ENCODE measurements at places on chromosomes 12 and 14.

DNA sequence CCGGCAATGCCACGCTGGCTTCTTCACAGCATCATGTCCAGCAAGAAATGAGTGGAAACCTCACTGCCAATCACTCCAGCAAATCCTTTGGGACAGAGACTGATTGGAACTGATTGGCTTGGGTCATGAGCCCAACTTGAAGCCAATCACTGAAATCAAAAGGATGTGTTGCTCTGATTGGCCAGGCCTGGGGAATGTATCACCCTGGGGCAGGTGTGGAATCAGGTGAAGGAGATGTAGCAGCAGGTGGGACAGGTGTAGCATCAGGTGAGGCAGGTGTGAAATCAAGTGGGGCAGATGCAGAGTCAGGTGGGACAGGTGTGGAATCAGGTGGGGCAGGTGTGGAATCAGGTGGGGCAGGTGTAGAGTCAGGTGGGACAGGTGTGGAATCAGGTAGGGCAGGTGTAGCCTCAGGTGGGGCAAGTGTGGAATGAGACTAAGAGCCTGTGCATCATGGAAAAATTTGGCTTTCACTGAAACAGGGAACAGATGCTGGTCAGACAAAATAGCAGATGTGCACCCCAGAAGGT, 206.4 kb downstream of the SLC15A4 start:
- no peak for DNase-seq

GRCh38 chr14:51168215-51168613, 71.8 kb upstream of the TMX1 start:
- DNase-seq = no peak

- no peak for DNase-seq
Measured at GRCh38 chr12:67721248-67721647, 72.7 kb downstream of the DYRK2 start.

- DNase-seq = no peak
Measured at GRCh38 chr12:31406345-31406744, 80.4 kb upstream of the SINHCAF start.

DNA sequence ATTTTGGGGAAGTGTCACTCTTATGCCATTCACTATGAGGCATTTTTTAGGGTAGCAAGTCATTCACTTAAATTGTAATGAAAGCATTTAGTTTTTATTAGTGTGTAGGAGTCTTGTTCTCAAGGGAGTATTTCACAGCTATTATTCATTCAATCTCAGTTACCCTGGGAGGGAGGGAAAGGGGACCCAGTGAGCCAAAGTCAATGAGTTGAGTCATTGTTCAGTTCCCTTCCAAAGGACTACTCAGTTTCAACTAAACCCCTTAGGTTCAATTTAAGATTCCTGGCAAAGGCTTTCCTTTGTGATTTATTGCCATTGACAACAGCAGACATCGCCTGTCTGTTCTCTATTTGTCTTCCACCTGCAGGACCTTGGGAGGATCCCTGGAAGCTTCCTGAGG, 29.3 kb upstream of the RASSF8 start:
- no peak for DNase-seq

- no peak for DNase-seq
Measured at GRCh38 chr14:105733081-105734065, 207.0 kb downstream of the TMEM121 start.

- no peak for DNase-seq
Measured at GRCh38 chr12:83161456-83161855, 474.8 kb downstream of the TMTC2 start.

DNA sequence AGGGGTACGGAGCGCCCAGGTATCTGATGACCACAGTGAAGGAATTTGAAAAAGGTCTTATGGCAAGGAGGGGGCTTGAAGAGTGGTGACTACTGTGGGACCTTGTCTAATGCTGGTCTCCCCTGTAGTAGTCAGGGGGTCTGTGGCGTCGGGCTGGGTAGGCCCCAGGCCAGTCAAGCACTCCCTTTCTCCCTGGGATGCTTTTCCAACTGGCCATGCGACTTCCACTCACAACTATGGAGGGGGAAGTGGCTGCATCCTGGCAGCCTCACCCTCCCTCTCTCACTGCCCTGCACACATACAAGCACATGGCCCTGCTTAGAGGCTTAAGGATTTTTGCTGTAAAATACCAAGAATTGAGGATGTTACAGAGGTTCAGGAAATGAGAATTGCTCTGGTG, 4.1 kb downstream of the TSPAN11 start:
- DNase-seq = no peak

GRCh38 chr12:66467932-66468331, 165.6 kb downstream of the HELB start:
- DNase-seq = no peak

GRCh38 chr14:103319422-103319821, 14.6 kb upstream of the EIF5 start:
- no peak for DNase-seq

DNA sequence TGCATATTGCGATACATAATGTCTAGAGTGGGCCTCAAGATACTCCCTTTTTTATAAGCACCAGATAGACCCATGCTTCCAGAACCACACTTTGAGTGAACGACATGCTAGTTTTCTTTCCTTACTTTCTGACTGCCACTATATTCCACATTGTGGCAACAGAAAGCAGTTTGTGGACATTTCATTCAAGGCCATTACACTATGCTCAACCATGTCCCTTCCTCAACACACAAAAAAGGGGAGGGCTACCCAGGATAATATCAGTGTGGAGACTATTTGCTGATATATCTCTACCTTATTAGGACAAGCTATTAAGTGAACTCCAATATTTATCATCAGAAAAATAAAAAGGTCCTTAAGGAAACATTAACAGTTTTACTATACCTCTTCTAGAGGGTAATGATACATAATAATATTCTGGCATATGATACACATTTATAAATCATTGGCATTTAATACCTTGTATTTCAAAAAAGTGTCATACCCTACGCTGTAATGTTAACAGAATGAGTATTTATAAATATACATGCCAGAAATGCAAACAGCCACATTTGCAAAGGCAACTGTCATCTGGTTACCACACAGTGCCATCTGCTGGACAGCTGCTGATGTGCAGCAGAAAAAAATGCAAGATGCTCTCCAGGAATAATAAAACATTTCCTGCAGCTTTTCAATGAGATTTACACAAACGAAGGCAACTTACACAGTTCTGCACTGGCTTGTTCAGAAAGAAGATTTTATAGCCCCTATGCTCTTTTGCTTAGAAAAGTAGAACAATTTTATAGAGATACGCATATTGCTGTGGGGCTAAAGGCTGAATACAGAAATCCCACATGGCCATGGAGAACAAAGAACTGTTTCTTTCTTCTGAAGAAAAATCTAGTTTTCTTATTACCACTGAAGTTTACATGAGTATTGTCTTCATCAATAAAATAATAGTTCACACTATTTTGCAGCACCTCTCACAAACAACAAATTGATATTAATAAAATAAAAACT, 182.2 kb upstream of the GRIP1 start:
- DNase-seq = peak; percentile 74

- DNase-seq = no peak
Measured at GRCh38 chr14:94066089-94066676, 14.8 kb downstream of the DDX24 start.

DNA sequence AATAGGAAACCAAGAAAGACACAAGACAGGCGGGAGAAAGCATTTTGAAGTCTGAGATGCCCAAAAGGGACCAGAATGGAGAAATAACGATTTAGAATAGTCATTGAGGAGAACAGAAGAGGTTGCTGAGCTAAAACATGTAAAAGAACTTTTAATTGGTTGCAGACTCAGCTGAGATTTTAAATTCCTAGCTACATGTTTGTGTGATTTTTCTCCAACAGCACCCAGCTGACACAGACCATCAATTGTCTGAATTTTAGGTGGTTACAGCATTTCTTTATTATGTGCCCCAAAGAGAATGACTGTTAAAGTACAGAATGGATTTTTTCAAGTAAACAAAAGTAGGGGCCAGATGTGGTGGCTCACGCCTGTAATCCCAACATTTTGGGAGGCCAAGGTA, 50.3 kb downstream of the BAZ1A start:
- no peak for DNase-seq

DNA sequence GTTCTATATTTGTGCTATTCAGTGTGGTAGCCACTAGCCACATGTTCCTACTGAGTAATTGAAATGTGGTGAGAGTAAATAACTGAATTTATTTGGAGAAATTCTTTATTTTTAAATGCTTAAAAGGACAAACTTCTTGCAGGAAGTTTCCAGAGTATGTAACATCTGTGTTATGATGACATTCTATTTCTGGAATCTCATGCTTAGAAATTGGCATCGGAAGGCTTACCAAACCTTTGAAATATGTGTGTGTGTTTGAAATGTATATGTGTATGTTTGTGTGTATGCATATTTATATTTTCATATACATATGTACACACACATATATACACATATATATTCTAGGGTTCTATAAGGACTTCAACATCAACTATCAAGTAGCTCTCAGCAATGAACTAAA, 12.4 kb upstream of the WSCD2 start:
- no peak for DNase-seq

DNA sequence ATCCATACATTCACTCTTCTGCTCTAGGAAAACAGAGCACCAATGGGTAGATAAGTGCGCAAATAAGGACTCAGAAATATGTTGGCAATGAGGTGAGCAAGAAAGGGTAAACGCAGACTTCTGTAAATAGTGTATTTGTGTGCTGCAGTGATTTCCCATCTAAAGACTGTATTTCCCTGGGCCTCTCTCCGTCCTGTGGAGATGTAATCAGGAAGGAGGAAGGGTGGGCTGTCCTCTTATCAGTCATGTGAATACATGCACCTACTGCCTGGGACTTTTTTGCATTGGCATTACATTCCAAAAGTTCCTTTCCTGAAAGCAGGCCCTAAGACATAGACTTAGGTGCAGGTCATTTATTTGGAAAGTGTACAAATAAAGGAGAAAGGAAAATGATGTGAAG, 114.5 kb downstream of the OTOGL start:
- DNase-seq = no peak

DNA sequence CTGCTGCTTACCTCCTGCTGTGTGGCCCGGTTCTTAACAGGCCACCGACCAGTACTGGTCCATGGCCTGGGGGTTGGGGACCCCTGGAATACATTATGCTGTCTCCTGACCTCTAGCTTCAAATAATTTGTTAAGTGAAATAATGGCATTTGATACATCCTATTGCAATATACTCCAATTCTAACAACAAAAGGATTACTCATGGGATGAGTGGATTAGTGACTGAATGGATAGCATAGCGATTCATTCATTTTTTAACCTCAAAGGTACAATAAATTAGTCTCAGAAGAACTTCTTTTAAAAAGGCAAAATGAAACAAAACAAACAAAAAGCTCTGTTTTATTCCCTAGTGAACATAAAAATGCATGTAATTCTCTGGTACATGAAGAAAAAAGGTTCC, 147.9 kb upstream of the PKP2 start:
- no peak for DNase-seq

DNA sequence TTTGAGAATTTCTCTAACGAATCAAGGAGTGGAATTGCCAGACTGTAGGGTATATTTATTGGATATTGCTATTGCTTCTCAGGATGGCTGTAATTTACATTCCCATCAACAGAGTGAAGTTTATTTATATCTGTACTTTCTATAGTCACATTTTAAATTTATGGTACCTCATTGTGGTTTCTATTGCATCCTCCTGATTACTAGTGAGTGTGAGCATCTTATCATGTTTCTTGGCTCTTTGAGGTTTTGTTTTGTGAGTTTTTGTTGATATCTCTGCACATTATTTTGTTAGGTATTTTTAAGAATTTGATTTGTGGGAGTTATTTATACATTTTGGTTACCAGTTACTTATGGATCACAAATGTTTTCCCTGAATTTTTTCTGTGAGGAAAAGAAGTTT, 13.9 kb downstream of the DNM1L start:
- DNase-seq = no peak

- DNase-seq = peak; percentile 65
Measured at GRCh38 chr12:54549774-54550451, 512 bp downstream of the PDE1B start.

DNA sequence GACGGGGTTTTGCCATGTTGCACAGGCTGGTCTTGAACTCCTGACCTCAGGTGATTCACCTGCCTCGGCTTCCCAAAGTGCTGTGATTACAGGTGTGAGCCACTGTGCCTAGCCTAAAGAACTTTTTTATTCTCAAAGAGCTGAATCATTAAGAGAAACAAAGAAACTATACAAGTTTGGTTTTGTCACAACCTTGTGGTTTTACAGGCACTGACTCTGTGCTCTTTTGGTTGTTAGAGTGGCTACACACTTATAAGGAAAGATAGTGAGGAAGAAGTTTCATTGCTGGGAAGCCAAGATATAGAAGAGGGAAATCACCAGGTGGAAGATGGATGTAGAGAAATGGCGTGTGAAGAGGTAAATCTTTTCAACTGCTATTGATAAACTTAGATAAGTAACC, 10.1 kb upstream of the DNAH10 start:
- DNase-seq = no peak

GRCh38 chr14:102080183-102081080, 6.4 kb downstream of the HSP90AA1 start:
- no peak for DNase-seq

GRCh38 chr12:15590180-15590826, 198.9 kb downstream of the EPS8 start:
- DNase-seq = peak; percentile 56

- DNase-seq = no peak
Measured at GRCh38 chr12:127558361-127558760, 708.6 kb upstream of the TMEM132C start.

GRCh38 chr12:57745485-57745881, 644 bp downstream of the TSPAN31 start:
- DNase-seq = no peak

Data from activated CD4-positive, alpha-beta T cell treated with anti-CD3 and anti-CD28 coated beads for 48 hours (primary cell).